ENCODE measurements at places on chromosomes 16 and 17.
A peak's percentile ranks its signal among the peaks of the same experiment; 100 is the strongest.

GRCh38 chr17:61221181-61221580 is 178.5 kb upstream of the TBX2 start:
- no peak for DNase-seq

DNA sequence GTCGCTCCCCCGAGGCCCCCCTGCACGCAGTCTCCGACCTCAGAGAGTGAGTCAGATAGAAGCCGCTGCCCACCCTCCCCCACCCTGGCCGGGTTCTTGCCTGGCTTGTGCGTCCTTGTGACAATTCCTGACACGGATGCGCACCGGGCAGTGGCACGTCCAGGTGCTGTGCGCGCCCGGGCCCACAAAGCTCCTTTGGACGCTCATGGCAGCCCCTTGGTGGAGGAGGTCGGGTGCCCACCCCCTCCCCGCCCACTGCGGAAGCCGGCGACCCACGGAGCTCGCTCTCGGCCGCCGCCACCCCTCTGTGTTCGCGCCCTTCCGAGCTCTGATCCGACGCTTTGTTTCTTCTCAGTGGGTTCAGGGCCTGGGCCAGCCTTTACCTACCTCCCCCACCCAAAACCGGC is 662 bp upstream of the TUBB3 start:
- DNase-seq = peak; percentile 39

DNA sequence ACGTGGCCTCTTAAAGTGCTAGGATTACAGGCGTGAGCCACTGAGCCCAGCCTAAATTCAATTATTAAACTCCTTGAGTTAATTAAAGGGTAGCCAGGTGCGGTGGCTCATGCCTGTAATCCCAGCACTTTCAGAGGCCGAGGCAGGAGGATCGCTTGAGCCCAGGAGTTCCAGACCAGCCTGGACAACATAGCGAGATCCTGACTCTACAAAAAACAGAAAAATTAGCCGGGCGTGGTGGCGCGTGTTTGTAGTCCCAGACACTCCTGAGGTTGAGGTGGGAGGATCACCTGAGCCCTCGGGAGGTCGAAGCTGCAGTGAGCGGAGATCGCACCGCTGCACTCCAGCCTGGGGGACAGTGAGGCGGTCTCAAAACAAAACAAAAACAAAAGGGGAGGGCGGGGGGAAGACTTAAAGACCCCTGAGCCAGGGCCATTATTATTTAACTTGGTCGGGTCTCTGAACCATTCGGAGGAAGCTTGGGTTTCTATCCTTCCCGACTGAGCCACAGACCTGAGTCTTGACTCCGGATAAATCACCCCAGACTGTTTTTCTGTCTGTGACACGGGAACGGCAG is 19.5 kb downstream of the BCL7C start:
- DNase-seq = peak; percentile 7

- no peak for DNase-seq
These were observed 193.9 kb upstream of the PIRT start for GRCh38 chr17:11031787-11032186.

GRCh38 chr16:84507011-84507982 is 2.8 kb upstream of the MEAK7 start:
- no peak for DNase-seq

All from activated naive CD4-positive, alpha-beta T cell treated with Interleukin-2 at 50 U/mL for 16 hours (primary cell).